ENCODE measurements at places on chromosomes 6 and 20.

- DNase-seq, result peak; percentile 23
Observed at GRCh38 chr20:35845561-35845960, 73.7 kb downstream of the PHF20 start.

DNA sequence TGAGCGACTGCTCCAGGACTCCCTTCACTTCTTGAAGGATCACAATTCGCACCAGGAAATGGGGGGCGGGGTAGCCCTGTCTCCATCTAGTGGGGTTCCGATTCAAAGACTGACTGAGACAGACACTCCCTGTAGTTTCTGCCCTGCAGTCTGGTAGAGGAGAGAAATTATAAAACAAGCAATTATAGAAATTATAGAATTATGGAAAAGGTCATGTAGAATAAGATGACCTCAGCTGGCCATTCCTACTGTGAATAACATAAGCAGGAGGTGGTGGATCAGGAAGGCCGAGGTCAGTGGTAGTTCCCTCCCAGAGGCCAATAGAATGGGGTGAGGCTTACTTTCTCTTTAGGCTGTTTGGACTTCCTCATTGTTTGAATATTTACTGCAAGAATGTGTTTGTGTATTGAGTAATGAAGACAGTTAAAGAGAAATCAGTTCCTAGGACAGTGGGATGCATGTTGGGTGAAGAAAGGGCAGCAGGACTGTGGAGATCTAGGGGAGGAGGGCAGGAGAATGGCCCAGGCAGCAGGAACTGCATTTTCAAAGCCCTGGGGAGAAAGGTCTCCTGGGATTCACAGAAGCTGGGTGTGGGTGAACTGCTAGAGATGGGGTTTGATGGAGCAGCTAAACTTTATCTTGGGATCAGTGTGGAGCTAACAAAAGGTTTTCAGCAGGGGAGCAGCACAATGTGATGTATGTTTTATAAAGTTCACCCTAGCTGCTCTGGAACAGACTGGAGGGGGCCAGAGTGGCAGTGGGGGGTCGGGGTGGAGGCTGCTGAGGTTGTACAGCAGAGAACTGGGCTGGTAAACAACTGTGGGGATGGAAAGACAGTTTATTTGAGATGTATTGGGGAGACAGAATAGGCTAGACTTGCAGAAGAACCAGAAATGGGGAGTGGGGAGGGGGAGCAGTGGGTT lies 2.1 kb downstream of the ZNF341 start:
- DNase-seq, result peak; percentile 86

GRCh38 chr6:151399679-151400078 lies 8.3 kb upstream of the ZBTB2 start:
- no peak for DNase-seq

DNA sequence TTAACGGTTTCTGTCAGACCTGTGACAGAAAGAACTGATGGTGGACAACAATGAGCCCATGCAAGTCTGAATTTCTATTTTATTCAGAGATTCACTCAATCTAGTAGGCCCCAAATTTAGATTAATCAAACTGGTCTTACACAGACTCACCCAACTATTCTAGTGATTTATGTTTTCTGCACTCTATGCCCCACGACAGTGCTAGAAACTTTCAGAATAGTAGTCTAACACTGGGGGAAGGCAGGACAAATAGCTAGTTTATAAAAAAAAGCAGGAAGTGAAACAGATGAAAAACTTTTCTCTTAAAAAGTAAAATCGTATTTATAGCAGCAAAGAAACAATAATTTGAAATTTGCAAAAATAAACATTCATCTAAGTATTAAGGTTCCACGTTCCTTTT lies 5.0 kb downstream of the TCP11 start:
- DNase-seq, result no peak

DNA sequence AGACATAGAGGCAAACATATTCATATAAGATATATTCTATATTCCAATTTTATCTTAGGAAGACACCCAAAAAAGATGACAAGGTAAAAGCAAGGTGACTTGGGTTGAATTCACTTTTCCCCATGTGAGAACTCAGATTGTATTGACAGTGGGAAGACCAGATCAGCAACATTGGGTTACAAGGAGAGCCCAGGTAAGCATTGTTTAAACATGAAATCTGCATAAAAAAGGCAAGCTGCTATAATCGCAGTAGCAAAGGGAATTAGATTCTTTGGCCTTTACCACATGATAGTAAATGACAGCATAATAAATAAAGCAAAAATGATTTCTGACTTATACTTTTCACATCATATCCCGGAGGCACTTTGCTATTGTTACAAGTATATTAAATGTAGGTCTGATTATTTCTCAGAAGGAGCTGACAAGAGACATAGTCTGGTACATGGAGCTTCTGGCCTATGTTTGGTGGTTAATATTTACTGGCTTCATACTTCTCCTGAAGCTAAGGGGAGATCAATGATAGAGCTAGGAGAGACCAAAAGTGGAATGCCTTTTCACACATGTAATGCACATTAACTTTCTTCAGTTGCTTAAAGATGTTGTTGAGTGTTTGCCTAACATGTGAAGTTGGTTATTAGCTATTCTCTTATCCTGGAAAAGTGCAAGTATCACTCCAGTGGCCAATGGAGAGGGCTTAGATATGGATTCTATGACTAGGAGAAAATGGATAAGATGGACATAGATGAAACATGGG lies 53.1 kb upstream of the EEF1E1 start:
- no peak for DNase-seq

DNA sequence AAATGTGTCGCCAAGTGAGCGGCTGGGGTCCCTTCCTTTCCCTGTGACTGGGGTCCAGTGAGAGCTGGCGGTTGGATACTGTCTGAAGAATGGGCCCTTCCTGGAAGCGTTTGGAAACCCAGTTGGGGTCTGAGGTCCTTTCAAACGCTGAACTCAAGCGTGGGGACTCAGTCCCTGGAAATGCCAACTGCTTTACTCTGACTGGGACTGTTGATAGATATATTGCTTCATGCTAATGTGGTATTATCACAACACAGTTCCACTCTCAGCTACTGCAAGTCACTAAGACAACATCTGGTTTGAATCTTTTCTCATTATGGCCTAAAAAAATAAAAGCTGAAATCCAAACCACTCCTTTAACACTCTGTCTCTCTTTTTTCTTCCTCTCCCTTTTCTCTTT lies 23.7 kb upstream of the PSMF1 start:
- no peak for DNase-seq

DNA sequence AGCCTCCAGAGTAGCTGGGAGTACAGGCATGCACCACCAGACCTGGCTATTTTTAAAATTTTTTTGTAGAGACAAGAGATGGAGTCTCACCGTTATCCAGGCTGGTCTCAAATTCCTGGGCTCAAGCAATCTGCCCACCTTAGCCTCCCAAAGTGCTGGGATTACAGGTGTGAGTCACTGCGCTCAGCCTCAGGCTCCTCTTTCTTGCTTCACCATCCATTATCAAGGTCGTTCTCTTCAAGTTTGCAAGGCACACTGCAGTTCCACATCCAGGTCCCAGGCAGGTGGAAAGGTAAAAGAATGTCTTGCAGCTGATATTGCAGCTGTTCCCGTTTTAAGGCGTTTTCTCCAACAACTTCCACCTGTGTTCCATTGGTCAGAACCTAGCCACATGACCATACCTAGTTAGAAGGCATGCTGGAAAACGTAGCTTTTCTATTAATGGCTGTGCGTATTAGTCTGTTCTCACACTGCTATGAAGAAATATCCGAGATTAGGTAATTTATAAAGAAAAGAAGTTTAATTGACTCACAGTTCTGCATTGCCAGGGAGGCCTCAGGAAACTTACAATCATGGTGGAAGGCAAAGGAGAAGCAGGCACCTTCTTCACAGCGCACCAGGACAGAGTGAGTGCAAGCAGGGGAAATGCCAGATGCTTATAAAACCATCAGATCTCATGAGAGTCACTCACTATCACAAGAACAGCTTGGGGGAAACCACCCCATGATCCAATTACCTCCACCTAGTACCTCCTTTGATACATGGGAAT lies 51.7 kb downstream of the PCNA start:
- DNase-seq, result no peak

DNA sequence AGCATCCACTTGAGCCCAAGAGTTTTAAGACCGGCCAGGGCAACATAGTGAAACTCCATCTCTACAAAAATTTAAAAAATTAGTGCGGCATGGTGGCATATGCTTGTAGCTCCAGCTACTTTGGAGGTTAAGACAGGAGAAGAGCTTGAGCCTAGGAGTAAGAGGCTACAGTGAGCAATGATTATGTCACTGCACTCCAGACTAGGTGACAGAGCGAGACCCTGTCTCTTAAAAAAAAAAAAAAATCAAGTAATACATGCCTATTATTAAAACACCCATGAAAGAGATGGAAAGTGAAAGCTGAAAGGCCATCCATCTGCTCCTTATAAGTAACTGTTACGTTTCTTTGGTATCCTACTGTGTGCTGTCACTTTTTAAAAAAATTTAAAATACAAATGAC lies 66.4 kb downstream of the FKBP5 start:
- no peak for DNase-seq

- DNase-seq, result no peak
Observed at GRCh38 chr6:25312034-25312620, 33.0 kb downstream of the CARMIL1 start.

GRCh38 chr6:16985513-16986284 lies 116.2 kb upstream of the STMND1 start:
- peak; percentile 37 for DNase-seq
